ENCODE measurements at places on chromosomes 4 and X.

DNA sequence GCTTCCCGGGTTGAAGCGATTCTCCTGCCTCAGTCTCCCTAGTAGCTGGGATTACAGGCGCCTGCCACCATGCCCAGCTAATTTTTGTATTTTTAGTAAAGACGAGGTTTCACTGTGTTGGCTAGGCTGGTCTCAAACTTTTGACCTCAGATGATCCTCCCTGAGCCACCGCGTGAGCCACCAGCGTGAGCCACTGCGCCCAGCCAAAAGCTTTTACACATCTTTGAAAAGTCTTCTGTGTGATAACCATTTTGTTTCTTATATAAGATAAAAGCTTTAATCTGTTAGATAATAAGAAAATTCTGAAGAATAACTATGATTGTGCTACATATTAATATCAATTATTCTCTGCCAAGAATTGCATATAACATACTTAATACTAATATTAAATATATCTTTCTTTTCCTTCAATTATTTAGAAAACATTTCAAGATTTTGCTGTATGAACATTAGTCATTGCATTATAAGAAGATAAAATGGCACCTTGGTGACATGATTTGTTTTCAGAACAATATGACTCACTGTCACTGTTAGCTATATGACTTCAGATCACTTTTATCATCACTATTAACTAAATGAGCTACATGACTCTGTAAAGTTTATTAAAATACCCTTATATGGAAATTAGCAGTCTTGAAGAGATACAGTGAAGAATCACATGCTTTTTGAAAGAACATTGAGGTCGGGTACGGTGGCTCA lies 33.4 kb downstream of the RUFY3 start:
- no peak for DNase-seq

DNA sequence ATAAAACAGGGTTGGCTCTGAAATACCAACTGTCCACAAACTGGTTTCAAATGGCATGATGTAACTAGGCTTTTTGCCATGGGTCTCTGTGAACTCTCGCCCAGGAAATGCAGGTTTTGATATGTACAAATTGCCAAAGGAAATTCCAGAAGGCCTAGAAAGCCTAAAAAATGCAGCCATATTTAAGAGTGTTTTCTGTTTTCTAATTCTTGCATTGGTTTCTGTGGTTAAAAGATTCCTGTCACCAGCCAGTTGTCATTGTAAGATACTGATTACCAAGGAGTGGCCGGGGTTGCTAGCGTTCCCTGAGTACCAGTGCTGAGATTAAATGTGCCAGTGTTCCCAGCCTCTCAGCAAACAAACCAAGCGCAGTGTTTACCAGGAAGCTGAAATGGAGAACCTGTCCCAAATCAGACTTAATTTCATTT lies 53.9 kb upstream of the SORBS2 start:
- DNase-seq, result peak; percentile 85

DNA sequence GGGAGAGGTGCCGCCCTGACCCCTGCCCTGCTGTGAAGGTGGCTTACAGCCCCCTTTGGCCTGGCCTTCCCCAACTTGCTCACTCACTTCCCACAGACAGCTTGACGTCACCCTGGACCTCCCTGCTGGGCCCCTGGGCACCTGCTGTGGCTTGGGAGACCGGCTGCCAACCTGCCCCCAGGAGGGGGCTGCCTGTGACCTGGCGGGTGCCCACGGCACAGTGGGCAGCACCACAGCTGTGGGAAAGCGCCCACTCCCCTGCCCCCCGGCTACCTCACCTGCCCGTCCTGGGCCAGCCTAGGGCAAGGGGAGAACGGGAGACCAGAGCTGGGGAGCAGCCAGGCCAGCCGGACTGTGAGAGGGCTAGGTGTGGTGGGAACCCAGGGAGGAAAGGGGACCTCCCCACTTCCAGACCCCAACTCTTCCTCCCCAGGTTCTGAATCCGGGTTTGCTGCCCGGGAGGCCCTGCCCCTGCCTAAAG lies 2.4 kb upstream of the ZFP92 start:
- no peak for DNase-seq

DNA sequence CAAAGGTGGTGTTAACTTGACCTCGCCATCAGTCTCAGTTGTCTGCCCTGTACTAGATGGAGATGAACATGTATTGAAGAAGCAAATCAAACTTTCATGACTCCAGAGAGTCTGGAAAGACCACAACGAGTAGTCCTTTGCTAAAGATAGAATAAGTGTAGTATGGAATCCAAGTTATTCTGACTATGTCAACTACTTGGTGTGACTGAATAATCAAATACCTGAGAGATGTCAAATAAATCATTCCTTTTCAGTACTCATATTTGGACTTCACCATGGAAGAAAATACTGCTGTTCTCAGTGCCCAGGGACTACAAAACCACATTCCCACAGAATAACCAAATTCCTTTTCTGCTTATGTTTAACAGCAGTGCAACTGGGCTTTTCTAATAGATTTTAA lies 161.2 kb upstream of the SPRY1 start:
- DNase-seq, result peak; percentile 73

DNA sequence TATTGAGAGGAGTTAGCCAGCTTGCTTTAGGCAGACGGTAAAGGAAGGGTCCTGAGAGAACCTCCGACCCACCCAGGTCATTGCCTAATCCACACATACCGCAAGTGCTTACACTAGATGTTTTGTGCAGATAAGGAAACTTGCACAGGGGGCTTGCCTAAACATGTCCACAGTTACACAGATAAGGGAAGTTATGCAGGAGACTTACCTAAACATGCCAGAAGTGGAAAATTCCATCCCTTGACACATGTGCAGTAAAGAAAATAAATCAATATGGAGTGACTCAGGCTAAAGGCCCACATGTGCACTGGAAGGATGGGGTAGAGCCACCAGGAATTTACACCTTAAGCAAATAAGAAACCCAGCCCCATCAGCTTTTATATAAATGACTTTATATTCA lies 232.8 kb upstream of the HDX start:
- peak; percentile 55 for DNase-seq

DNA sequence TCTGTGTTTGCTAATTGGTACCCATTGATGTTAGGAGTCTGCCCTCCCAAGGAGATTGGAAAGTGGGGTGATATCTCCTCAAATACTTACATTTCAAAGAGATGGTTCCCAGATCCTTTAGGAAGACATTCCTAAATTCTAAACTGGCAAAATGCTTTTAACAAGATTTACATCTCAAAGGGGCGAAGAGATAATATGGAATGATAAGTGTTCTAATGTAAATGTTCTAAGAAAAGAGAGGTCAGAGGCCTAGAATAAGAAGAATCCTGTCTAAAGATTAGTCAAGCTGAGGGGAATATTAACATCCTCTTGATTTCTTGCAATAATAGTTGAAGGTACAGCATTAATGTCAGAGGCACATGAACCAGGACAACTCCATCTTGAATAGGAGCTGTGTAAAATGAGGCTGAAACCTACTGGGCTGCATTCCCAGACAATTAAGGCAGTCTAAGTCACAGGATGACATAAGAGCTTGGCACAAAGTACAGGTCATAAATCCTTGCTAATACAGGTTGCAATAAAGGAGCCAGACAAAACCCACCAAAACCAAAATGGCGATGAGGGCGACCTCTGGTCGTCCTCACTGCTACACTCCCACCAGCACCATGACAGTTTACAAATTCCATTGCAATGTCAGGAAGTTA lies 2248.1 kb downstream of the ARAP2 start:
- no peak for DNase-seq

- no peak for DNase-seq
These were observed 133.4 kb upstream of the NAP1L5 start for GRCh38 chr4:88831031-88831430.

- DNase-seq, result peak; percentile 61
These were observed 729 bp upstream of the IRF2 start for GRCh38 chr4:184475096-184475461.

- no peak for DNase-seq
These were observed 10.5 kb upstream of the PGM2 start for GRCh38 chr4:37816006-37816405.

DNA sequence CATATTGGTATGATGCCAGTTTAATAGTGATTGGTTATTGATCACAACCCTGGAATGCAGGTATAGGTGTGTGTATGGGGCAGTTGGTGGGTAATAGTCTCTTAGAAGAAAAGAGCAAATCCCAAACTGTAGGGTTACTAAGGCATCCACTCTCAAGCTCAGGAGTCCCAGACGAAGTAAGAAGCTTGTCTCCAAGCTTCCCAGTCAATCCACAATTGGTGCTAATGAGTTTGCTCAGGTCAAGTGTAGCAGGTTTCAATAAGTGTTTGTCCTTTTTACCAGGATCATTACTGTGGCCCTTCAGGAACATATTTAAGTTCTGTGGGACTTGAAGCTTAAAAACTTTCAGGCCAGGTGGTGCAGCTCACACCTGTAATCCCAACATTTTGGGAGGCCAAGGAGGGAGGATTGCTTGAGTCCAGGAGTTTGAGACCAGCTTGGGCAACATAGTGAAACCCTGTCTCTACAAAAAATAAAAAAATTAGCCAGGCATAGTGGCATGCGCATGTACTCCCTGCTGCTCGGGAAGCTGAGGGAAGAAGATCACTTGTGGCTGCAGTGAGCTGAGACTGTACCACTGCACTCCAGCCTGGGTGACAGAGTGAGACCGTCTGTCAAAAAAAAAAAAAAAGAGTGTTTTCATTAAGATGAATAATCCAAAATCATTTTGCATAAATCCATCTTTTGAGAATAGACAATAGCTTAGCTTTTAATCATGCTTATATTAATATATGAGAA lies 166.8 kb downstream of the UNC5C start:
- no peak for DNase-seq

DNA sequence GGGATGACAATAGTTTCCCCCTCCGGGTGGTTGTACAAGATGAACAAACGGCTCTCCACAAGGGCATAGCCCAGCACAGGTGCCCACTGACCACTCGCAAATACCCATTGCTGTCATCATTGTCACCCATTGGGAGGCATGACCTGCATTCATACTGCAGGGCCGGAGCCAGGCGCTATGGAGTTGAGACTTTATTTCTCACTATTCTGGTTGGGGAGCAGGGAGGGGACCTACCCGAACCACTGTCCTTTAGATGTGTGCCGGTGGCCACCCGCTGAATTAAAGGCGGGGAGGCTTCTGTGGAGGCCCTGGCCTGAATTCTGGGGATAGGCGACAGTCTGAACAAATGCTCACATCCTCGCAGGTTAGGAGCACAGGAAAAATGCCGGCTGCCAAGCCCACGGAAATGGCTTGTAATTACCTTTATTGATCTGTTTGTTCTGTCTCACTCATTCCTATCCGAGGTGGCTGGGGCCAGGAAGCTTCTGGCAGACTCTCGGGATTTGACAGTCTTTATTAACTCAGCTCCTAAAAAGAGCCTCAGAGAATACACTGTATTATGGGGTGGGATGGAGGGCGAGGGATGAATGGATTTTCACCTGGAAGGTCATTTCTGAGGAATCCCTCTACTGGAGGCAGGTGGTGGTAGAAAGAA lies 125.1 kb upstream of the PSAPL1 start:
- DNase-seq, result no peak

DNA sequence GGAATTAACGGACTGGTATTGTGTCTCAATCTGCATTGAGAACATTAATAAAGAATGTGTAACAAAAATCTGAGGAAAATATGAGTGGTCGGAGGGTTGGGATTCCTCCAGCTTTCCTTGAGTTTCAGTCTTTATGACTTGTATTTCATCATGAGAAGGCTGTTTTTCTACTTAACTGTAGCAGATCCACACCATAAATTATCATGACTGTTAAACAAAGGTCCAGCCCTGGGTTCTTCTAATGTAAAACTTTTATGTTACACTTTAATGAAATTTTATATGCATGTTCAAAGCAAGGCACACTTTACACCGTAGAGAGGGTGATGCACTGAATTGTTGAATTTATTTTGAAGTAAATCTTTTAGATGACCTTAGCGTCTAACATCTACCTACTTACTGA lies 7.0 kb downstream of the AFF2 start:
- no peak for DNase-seq
